ENCODE measurements at places on chromosomes 1 and 21.

DNA sequence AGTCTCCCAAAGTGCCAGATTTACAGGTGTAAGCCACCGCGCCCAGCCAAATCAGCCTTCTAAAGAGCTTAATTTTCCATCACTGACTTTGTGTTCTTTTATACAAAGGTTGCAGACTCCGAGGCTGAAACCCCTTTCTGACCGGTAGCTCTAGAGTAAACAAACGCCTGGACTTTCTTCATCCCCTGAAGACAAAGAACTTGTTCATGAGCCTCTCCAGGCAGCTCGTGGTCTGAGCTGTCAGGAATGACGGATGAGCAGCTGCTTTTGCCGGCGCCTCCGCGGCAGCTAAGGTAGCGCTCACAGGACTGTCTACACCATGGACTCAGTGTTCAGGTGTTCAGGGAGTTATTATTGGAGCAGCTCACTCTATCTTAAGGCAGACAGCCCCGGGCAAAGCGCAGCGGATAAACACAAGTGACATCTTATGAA is 128.5 kb upstream of the ERRFI1 start:
- no peak for DNase-seq

DNA sequence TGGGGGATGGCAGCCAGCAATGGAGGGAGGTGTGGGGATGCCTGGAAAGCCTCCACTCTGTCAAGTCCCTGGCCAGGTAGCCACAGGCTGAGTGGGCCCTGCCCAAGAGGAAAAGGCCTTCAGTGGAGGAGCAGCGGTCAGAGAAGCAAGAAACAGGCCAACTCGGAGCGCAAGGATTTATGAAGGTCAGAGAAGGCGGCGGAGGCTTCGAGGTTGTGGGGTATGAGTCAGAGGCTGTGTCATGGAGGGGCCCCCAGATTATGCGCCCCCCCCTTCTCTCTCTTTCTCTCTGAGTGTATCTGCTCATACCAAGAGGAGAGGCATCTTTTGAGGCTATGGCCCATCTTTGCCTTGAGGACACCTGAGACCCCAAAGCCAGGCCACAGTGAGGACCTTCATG is 99.5 kb downstream of the CASZ1 start:
- DNase-seq = no peak

- DNase-seq = no peak
Observed at GRCh38 chr21:34343838-34344381, 19.9 kb upstream of the KCNE2 start.

DNA sequence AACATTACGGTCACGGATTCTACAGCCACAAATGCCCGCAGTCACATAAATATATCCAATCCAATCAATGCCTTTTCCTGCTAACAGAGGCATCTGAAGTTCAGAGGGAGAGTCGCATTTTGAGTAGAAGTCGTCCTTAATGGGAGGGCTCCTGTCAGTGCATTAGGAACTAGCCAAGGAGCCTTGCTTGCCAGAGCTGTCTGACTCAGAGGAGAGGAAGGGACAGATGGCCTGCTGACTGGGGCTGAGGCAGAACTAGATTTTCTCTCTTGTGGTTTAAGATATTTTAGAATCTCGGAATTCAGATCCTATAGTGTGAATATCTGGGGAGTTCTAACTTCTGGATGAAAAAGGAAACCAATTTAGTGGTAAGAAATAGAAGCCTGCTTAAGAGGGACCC is 10.6 kb downstream of the XKR8 start:
- DNase-seq = no peak

DNA sequence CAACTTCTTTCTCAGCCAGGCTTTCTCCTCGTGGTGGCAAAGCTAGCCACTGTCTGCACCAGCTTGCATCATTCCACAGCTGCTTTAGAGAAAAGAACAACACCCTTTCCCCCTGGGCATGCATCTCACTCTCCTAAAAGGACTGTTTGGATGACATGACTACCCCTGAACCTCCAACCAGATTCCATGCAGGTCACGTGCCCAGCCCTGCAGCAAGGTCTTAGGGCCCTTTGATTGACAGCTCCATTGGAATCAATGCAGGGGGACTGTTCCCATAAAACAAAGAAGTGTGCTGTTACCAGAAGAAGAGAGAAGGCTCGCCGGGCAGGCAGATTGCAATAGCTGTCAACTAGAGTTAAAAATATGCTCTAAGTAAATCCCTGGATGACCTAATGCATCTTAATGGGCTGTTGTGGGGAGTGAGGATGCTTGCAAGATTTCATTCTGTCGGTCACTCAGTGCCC is 24.4 kb downstream of the KCNA2 start:
- no peak for DNase-seq

DNA sequence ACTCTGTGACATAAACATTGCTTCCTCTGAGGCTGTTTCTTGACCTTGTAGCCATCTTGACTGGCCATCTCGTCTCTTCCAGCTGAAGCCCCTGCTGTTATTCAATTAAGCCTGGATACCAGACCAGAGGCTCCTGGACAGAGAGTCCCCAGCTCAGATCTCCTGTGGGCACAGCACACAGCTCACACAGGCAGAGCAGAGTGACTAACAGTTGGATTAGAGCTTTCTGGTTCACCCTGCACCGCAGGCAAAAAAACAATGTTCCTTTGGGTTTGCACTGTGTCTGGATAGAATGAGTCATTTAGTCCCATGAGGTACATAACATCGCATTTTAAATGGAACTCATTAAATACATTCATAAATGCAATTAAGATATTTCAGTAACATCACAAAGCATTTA is 33.4 kb upstream of the USH2A start:
- no peak for DNase-seq

- DNase-seq = no peak
Observed at GRCh38 chr1:16053781-16054502, 10.4 kb downstream of the CLCNKB start.

- DNase-seq = no peak
Observed at GRCh38 chr1:162008799-162009198, 14.9 kb downstream of the OLFML2B start.

DNA sequence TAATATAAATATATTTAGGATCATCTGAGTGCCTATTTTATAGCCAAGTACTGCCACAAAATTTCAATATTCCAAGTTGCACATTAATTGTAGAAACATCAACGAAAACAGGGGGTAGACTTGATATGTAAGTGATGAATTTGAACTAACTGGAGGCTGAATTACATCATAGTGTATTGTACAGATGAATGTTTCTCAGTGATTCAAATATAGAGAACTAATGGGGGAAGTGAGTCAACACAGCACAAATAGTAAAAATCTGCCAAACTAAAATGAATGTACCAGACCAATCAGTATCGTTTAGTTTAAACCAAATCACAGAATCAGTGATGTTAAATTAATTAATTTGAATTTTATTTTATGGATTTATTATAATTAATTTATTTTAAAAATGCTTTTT is 42.8 kb downstream of the RTCA start:
- DNase-seq = no peak

- no peak for DNase-seq
Observed at GRCh38 chr1:84598418-84598817, 24.2 kb upstream of the CTBS start.

- DNase-seq = no peak
Observed at GRCh38 chr1:185349556-185349955, 32.5 kb upstream of the IVNS1ABP start.

GRCh38 chr1:182066934-182067333 is 5.4 kb upstream of the ZNF648 start:
- no peak for DNase-seq

GRCh38 chr1:116503546-116504307 is 67.1 kb downstream of the CD58 start:
- DNase-seq = no peak

GRCh38 chr1:9859281-9860014 is 35.7 kb upstream of the CLSTN1 start:
- no peak for DNase-seq

GRCh38 chr1:86811142-86811924 is 102.6 kb downstream of the SELENOF start:
- DNase-seq = no peak

Data from bone marrow (tissue), 2 donors.